Stimulated activated CD4-positive, alpha-beta T cell treated with anti-CD3 and anti-CD28 coated beads, Interleukin-4, amount 100 ng/mL, for 1 hour (primary cell): ENCODE measurements at places on chromosomes 16 and 17.

DNA sequence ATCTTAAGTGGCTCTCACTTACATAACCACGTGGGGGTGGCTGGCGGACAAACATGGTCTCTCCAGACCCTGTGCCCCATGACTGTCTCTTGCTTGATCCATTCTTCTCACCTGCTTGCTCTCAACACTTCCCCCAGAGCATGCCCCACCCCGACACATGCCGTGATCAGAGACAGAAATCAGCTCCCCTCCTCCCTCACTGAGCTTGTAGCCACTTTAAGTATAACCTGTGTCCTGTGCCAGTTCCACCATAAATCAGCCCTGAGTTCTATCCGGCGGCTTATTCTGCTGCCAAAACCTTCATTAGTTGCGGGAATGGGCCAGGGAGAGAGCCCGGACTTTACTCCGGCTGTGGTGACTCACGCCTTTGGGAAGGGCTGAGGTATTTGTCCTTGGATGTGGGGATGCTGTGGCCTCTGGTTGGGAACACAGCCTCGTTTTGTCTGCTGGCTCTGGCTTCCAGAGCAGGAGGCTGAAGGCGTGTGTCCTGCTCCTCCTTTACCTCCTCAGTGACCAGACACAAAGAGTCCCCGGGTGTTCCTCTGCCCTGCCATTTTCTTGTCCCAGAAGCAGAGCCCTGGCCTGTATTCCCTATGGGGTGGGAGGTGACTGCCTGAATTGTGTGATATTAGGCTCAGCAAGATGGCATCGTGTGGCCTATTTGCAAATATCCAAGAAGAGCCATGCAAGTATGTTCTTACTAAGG is 21.1 kb downstream of the ANKRD40 start:
- DNase-seq, result no peak

DNA sequence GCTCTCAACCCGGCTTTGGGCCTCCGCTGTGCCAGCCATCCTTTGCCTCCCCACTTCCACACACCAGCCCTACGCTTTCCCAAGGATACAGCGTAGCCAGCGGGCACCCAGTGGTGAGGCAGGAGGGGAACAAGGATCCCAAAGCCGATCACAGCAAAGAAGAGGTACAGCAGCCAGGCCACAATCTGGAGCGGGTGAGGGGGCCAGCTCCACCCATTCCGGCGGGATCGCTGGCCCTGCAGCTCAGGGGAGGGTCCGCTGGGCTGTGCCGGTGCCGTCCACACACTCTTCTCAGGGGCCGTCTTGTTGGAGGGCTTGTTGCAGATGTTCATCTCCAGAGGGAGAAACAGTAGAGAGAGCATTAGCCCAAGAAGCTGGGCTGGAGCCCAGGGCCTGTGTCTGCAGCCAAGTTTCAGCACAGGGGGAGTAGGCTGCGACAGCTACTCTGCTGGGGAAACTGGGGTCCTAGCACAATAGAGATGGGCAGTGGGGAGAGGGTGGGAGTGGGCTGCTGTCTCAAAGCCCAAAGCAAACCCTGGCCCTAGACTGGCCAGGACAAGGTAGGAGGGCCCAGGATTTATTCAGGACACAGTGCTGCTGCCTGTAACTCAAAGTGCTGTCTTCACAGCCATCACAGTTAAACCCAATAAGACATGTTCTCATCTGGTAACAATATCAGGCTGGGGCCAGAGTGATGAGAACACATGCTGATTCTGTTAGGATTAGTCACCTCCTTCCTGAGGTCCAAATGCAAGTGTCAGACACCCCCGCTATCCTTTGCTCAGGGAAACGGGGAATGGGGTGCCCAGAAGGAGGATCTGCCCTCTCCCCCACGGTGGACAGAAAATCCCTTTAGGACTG is 9.9 kb downstream of the ZDHHC1 start:
- no peak for DNase-seq

DNA sequence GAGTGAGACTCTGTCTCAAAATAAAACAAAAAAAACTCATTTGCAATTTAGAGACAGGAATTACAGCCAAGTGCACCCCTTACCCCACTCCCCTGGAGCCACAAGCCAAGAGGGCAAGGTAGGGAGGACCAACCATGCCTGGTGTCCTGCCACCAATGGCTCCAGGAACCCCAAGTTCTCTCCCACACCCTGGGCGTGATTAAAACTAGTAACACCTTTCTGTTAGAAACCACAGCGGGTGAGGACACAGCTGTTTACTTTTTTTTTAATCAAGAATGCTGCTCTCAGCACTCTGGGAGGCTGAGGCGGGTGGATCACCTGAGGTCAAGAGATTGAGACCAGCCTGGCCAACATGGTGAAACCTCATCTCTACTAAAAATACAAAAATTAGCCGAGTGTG is 38.1 kb downstream of the ANKRD11 start:
- DNase-seq, result no peak

DNA sequence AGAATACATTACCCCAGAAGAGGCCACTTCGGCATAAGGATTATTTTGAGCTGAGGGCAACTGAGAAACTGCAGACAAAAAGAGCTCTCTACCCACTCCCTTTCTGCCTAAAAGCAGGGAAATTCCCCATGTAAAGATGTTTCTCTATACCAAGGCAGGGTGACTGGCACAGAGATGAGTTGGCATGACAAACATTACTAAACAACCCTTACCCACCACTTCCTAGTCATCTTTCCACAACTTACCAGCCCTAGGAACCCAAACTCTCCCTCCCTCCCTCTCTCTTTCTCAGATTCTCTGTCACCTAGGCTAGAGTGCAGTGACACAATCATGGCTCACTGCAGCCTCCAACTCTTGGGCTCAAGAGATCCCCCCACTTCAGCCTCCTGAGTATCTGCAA is 68.6 kb downstream of the EMP2 start:
- no peak for DNase-seq

DNA sequence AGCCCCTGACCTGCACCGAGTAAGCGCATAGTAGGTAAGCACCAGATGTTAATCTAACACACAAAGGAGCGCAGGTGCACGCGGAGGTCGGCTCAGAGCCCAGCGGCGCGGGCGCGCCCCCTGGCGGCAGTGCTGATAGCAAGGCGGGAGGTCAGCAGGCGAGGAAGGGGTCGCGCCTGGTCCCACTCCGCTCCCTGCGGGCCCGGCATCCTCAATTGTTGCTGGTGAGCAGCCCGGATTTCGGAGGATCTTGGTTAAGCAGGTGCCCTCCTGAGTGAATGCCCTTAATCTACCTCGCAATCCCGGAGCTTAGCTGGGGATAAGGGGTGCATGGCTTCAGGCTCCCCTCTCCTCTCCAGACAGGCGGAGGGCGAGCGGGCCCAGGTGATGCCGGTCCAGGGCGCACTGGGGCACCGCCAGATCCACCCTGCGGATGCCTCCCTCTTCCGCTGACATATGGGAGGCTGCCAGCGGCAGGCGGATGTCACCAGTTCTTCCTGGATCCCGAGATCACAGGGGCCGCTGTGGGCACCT is 4.0 kb upstream of the WNT3 start:
- DNase-seq, result peak; percentile 41

GRCh38 chr17:71024172-71024571 is 854.8 kb downstream of the KCNJ2 start:
- DNase-seq, result no peak

DNA sequence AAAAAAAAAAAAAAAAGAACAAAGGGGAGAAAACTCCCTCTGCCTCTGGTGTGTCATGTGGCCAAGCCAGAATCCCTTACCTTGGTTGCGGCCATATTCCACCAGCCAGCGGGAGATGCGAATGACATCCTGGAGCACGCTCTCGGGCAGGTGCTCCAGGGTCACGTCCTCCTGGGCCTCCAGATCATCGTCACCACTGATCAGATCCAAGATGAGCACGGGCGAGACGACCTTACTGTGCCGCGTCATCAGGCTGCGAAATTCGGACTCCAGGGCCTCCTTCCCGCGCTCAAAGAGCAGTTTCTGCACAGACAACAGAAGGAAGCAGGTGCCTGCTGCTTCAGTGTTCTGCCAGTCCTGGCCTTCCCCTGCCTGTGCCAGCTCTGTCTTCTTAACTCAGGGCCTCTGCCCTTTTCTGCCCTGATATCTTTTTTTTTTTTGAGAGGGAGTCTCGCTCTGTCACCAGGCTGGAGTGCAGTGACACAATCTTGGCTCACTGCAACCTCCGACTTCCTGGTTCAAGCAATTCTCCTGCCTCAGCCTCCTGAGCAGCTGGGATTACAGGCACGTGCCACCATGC is 5.8 kb downstream of the EXOC7 start:
- DNase-seq, result no peak

GRCh38 chr16:73405851-73406250 is 357.9 kb upstream of the ZFHX3 start:
- no peak for DNase-seq

DNA sequence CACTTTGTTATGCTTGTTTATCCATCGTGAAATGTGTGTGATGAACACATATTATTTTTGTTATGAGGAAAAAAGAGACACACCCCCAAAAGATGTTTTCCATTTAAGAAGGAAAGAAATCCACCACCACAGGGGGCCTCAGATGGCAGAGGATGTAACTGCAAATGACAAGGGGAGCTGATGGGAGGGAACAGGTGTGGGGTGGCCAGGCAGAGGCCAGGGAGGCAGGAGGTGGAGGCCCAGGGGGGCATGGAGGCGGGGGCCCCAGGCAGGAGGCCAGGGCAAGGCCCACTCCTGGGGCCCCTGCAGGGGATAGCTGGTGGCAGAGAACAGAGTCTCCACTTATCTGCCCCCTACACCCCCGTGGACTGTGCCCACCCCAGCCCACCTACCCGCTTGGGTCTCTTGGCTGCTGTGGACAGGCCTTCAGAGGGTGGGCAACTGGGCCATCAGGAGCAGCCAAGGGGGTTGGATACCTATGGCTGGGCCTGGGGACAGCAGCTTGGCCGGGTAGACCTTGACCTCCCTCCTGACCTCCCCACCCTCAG is 28.0 kb downstream of the PPL start:
- no peak for DNase-seq

DNA sequence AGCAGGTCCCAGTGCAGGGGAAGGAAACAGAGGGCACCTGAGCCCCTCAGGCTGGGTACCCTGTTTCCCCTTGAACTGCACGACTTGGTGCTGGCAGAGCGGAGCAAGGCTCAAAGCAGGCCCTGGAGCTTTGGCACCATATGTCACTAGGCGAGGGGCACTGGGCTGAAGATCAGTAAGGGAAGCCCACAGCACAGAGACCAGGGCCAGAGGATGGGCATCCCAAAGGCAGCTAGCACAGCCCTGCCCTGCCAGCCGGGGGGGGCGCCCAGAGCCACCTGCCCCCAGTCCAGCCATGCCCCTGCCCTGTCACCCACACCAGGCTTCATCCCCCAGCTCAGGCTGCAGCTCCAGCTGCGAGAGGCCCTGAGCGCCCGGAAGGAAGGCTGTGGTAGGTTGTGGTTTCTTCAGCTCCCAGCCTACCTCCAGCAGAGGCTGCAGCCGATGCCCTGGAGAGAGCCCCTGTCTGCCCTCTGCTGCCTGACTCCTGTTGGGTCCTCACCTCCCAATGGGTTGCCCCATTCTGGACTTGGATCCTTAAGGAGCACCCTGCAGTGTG is 10.9 kb downstream of the NHERF1 start:
- peak; percentile 33 for DNase-seq

- no peak for DNase-seq
Measured at GRCh38 chr16:9395958-9396359, 304.5 kb downstream of the HAPSTR1 start.

GRCh38 chr17:62802561-62803205 is 5.4 kb downstream of the MARCHF10 start:
- DNase-seq, result no peak

GRCh38 chr17:30253312-30253711 is 17.8 kb upstream of the SLC6A4 start:
- DNase-seq, result no peak

GRCh38 chr17:80645706-80646325 is 101.2 kb downstream of the RPTOR start:
- DNase-seq, result no peak

DNA sequence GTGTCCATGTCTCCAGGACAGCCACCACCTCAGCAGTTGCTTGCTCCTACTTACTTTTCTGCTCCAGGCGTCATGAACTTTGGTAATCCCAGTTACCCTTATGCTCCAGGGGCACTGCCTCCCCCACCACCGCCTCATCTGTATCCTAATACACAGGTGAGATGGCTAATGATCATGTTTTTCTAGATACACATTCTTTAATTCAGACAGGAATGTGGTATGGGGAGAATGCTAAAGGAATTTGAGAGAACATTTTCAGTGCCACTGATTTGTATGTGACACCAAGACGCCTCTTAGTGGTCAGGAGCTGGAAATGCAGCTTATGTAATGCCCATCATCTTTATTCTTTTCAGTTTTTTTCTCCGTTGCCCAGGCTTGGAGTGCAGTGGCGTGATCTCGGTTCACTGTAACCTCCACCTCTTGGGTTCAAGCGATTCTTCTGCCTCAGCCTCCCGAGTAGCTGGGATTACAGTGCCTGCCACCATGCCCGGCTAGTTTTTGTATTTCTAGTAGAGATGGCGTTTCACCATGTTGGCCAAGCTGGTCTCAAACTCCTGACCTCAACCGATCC is 8.9 kb upstream of the RAPGEFL1 start:
- no peak for DNase-seq

DNA sequence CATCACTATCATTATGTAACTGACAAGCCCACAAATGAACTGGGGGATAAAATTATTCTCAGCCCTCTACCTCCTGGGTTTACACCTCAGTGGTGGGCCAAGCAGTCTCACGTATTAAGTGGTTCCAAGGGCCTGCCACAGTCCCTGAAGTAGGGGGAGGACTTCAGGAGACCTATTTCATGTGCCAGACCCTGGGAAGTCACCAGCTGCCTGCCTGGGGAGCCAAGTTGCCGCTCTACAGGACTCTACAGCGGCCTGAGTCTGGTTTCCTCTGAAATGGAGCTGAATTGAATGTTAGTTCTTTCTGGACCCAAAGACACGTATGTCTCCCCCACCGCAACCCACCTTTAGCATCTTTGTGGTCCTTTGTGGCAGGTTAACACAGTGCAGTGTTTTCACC is 187.0 kb downstream of the IRX3 start:
- no peak for DNase-seq

- no peak for DNase-seq
Measured at GRCh38 chr16:345772-346171, 6.8 kb downstream of the AXIN1 start.

- no peak for DNase-seq
Measured at GRCh38 chr17:30232015-30232823, 3.3 kb downstream of the SLC6A4 start.

DNA sequence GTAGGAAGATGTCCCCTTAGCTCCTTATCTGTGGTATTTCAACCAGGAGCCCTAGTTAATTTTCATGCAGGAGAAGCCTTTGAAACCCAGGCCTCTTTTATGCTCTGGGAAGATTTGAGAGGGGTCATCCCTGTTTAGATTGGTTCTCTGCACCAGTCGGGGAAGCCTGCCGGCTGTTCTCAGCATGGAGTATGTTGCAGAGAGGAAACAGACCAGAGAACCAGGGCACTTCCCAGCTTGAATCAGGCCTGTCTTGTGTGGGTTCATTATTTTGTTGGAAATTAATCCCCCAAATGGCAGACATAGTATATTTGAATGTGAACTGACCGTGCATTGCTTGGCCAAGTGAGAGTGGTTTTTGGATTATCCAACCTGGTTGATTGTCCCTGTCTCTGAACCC is 1082.1 kb upstream of the RBFOX1 start:
- DNase-seq, result no peak

GRCh38 chr16:77722309-77723107 is at the start of gene NUDT7:
Gene NUDT7 (plus strand): TSS chr16:77722514. CDS start chr16:77722583, 69 bp downstream.
- peak; percentile 99 for DNase-seq
